ENCODE measurements at places on chromosomes 16 and 17. TPM values are rescaled to one million over a fixed set of nuclear protein-coding genes. Genes with fewer than 3 reads are reported as not detected.

HOXB1 gene
- not detected for total RNA-seq

DNA sequence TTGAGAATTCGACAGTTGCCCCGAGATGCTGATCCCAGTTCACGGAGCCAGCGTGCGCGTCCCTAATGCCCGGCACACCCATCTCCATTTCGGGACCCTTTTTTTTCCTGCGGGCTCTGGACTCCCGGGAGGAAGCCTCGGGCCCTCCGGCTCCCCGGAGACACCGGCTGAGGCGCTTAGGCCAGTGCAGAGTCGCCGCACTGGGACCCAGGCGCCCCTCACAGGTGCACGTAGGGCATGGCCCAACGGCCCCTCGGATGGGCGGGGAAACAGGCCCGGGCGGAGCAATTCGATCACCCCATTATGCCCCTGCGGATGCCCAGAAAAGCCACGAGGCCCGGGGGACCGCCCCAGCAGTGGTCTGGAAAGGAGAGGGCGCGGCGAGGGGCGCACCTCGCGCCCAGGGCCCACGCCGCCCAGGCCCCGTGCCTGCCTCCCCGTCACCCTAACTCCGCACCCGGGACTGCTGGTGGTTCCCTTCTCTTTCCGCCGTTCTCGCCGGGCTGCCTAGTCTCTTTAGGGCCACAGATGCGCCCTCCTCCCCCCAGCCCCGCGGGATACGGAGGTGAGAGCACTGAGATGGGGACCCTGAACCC, 18.5 kb upstream of the ZFHX3 start:
- DNase-seq, result no peak

DNA sequence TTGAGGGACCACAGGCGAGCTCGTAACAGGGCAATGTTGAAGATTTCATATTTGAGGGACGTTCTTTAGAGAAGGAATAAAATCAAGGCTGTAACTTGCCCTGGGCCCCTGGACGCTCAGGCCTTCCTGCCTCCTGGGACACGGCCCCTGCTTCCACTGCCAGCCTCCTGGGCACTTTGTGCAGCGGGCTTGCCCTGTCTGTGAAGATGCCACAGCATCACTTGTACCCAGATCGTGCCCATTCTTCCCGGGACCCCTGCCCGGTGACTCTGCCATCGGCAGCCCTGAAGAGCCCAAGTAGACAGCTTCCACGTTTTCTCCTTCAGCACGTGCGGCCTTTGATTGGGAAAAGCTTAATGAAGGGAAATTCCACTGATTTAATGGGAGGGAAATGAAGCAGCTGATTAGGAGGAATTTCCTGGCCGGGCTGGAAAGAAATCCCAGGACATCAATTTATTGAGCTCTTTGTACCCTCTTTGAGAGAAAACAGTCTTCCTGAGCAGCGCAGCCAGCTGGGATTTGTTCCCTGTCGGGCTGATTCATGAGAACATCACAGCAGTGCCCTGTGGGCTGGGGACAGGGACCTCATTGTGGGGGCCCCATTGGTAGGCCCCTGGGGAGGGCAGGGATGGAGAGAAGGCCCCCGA, 71.5 kb downstream of the CRISPLD2 start:
- peak; percentile 76 for DNase-seq

- no peak for DNase-seq
Observed at GRCh38 chr17:20997711-20998570, 44.9 kb downstream of the USP22 start.

DNA sequence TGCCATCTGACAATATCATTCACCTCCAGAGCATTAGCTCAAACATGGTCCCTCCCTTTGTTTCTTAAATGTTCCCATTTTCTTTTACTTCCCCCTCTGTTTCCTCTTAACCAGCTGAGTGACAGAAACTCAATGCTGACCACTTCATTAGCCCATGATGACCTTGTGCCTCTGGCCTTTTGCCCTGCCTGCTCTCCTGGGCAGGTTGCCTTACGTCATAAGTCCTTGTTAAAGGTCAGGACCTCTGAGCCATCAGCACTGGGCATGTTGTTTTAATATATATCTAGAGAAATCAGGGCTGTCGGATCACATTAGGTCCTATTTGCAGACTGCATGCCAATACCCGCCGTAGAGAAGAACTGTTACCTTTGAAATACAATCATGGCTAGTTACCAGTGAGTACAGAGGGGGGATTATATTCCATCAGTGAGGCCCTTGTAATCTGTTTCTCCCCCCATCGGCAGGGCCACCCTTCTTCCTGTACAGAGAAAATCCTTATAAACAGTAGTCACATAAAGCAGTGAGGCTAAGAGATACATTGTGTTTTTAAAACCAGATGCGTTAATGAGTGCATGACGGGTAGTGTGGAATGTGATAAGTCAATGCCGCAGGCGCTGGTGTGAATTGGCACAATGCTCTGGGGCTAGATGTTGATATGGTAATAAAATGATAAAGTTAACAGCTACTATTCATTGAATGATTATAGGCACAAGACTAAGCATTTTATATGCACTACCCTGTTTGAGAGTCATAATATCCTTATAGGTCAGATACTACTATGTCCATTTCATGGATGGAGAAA, 94.3 kb upstream of the ZFHX3 start:
- no peak for DNase-seq

DNA sequence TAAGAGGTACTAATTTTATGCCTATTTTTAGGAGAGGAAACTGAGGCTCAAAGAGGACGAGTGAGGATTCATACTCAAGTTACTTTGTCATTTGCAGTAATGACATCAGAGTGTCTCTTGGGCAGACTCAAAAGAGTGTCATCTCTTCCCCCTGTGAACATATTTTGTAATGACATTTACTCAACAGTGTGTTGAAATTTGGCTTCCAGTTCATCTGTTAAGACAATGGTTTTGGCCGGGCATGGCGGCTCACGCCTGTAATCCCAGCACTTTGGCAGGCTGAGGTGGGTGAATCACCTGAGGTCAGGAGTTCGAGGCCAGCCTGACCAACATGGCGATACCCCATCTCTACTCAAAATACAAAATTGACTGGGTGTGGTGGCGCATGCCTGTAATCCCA, 28.9 kb downstream of the WFDC1 start:
- DNase-seq, result no peak

All from lung (tissue), 17 donors.